ENCODE measurements at places on chromosomes 3 and 15.

DNA sequence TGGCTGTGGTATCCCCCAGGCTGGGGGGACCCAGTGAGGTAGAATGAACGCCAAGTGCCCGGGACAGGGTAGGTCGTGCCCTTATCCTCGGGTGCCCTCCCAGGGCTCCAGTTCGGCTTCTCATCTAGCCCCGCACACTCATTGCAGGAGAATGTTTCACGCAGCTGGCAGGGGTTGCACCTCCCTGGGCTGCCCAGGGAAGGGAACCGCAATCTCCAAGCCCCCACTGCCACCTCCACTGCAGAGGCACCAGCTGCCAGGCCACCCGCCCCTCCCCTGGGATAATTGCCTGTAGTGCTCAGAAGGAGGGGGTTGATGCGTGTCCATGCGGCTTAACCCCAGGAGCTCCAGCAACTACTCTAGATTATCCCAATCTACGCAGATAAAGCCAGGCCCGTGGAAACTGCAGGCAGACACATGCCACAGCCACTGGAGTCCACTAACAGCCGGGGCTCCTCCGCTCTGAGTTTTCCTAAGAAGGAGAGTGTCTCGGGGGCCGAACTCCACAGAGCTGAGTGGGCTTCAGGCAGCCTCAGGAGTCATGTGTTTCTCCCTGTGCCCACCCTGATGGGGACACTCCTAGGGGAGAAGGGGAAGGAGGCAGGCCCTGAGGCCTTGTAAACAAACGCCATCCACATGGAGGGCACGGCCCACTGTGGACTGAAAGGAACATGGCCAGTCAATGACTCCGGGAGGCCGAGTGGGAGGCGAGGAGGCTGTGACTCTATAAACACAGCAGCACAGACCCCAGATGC, 137.2 kb upstream of the IQSEC1 start:
- no peak for DNase-seq

- no peak for DNase-seq
These were observed 58.3 kb upstream of the TRPM1 start for GRCh38 chr15:31159837-31160236.

GRCh38 chr15:47561102-47561501, 156.2 kb upstream of the SEMA6D start:
- no peak for DNase-seq

DNA sequence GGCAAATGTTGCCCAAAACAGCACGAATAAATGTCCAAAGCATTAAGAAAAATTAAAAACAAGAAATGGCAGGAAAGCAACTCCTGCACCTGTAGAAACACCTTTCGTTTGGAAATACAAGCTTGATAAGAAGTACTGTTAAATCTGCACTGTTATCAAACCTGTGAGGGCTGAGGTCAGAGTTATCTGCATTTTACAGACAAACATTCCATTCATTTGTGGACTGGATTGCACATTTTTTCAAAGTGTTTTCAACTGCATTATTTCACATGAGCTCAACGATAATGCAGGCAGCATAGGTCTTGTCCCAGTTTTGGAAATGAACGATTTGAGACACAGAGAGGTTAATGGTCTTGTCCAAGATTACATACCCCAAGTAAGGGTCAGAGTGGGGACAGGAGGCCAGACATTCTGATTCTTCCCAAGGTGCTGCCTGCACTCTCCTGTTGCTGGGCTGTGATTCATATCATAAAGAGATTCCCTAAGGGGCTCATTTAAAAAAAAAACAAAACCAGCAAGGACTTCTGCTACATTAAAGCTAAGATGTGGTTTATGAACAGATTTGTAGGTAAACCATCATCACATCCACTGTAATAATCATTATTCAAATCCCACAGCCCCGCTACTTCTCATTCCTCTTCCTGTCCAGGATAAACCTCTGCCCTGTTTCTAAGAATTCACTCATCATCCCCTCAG, 13.0 kb downstream of the GUCA1C start:
- DNase-seq, result no peak

DNA sequence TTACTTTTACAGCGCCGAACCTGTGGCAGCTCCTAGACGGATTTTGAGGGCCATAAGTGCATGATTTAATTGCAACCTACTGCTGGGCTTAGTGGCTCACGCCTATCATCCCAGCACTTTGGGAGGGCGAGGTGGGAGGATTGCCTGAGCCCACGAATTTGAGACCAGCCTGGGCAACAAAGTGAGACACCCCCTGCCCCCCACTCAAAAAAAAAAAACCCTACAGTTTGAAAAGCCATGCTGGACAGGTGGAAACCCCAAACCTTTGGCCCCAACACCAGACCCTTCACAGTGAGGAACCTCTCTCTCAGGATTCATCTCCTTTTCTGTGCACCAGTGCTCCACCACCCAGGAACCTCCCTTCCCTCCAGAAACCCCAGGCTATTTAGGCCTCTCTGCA, 1.1 kb upstream of the CDC25A start:
- DNase-seq, result no peak

GRCh38 chr3:148330542-148330941, 367.2 kb upstream of the AGTR1 start:
- no peak for DNase-seq

DNA sequence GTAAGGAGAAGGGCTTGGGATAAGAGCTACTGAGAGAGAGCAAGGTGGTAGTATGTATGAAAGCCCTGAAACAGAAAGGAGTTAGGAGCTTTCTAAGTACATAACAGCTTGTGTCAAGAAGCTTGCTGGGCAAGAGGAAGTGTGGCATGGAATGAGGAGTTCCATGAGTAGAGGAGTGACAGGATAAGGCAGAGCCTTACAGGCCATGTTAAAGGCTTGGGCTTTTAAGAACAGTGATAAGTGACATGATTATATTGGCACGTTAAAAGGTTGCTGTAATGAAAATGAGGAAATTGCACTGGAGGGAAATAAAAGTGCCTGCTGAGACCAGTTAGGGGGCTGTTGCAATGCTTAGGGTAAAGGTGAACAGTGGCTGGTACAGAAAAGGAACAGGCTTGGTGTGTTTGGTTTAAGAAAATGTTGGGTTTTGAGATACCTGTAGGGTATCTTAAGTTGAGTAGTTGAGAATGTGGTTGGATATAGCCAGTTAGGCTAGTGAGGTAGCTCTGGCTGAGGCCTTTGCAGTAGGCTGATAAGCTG, 49.0 kb downstream of the MEF2A start:
- no peak for DNase-seq

DNA sequence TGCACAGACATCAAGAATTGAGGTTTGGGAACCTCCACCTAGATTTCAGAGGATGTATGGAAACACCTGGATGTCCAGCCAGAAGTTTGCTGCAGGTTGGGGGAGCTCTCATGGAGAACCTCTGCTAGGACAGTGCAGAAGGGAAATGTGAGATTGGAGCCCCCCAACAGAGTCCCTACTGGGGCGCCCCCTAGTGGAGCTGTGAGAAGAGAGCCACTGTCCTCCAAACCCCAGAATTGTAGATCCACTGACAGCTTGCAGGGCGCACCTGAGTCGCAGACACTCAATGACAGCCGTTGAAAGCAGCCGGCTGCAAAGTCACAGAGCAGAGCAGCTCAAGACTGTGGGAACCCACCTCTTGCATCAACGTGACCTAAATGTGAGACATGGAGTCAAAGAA, 34.6 kb upstream of the EPHA6 start:
- DNase-seq, result no peak

DNA sequence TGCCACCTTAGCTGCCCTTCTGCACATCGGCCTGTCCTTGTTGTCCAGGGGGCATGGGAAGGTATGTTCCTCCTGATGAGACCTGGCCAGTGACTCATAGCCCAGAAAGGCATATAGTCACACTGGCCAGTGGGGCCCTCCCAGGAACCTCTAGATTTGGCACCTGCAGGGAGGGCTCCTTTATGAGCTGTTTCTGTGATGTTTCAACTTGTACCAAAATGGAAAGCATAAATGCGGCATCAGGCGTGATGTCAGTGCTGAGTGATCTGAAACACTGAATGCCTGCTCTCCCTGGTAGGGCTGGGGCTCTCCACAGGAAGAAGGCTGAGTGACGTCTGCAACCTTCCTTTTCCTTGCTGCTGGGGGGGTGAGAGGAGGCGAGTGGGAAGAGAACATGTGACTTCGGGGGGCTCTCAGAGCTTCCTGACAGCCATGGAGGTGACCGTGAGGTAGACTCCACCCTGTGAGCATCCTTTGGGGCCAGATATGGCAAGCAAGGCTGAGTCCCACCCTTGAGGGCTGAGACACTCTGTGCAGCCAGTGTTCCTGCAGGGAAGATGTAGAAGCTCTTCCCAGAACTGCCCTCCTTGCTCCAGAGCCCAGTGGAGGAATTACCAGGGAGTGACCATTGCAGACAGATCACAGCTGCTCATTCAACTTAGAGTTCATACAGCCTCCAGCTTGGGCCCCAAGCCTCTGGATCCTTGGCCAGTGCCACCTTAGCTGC, 37.1 kb upstream of the APEH start:
- no peak for DNase-seq

GRCh38 chr3:19911452-19911851, 22.6 kb downstream of the EFHB start:
- no peak for DNase-seq

GRCh38 chr3:101638261-101638745, 38.6 kb downstream of the ZBTB11 start:
- DNase-seq, result no peak

GRCh38 chr3:47912006-47912504, 104.2 kb downstream of the MAP4 start:
- DNase-seq, result no peak

- no peak for DNase-seq
These were observed 321.4 kb upstream of the GBE1 start for GRCh38 chr3:82082796-82083195.

DNA sequence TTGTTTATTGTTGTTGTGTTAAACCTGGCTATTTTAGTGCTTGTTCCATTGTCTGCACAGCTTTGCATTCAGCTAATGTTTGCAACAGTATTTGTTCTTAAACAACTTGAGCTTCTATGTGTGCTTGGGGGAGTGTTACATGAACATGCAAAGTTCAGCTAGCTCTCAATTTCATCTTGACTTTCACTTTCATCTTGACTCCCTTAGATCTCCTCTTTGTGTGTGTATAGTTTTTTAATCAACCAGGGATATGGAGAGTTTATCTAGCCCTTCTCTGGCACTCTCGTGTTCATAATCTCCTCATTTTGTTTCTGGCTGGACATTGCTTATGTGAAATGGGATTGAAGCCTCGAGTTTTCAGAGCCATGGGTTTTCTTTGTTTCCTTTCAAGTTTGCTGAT, 212.4 kb upstream of the ZBTB20 start:
- DNase-seq, result no peak

- DNase-seq, result no peak
These were observed 2.0 kb downstream of the SRGAP3 start for GRCh38 chr3:9247361-9247940.

GRCh38 chr15:74396146-74396438, 28.6 kb upstream of the CYP11A1 start:
- no peak for DNase-seq

DNA sequence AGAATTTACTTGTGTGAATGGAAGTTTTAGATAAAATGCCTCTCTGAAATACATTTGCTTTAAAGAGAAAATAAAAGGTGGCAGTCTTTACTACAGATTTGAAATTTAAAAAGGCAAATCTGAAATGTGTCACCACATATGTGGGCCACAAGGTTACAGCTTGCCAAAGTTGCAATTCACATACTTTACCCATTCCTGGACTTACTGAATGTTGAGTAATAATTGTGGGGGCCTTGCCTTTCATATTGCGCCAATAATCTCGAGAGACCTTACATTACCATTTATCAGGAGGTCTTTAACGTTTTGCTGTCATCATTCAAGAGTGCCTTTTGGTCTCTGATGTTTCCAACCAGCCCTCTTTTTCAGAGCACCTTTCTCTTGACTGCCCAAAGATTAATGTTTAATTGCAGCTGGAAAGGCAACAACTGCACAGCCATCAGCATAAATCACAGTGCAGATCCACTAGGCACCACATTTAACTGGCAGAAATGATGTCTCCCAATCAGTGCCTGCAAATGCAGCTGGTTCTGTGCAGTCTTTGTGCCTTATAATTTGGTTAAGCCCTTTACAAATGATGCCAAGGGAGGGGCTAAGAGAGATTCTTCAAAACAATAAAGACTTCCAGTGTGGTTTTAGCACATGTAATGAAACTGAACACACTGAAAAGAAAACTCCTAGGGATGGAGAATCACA, 206.8 kb downstream of the MAGI1 start:
- DNase-seq, result no peak

All from activated CD4-positive, alpha-beta T cell treated with anti-CD3 and anti-CD28 coated beads, Interleukin-2, amount 50 U/mL, for 24 hours (primary cell).